WTC11 (cell line): ENCODE measurements at places on chromosomes 16 and 17. TPM values are rescaled to one million over a fixed set of nuclear protein-coding genes. Genes with fewer than 3 reads are reported as not detected.

DNA sequence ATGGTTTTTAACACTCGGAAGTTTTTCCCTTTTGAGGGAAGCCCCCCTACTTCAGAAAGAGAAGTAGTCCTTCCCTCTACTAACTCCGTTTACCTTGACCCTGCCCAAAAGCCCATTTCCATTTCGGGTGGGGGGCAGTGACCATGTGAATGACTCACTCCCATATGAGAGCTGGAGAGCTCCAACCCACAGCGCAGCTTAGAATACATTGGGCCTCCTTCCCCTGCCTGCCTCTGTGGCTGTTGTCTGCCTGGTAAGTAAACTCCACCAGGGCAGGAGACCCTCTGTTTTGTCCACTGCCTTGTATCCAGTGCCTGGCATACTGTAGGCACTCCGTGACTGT, 985 bp downstream of the SGSM2 start:
- H3K4me1 ChIP-seq = peaks cover 4% of the 10 kb centered on the region
- H3K27ac ChIP-seq = peak overlapping the region; percentile 70
- H3K4me3 ChIP-seq = peak overlapping the region; percentile 77
- no peaks in the 10 kb centered on the region for H3K27me3 ChIP-seq
- H3K36me3 ChIP-seq = peaks cover 9% of the 10 kb centered on the region

DNA sequence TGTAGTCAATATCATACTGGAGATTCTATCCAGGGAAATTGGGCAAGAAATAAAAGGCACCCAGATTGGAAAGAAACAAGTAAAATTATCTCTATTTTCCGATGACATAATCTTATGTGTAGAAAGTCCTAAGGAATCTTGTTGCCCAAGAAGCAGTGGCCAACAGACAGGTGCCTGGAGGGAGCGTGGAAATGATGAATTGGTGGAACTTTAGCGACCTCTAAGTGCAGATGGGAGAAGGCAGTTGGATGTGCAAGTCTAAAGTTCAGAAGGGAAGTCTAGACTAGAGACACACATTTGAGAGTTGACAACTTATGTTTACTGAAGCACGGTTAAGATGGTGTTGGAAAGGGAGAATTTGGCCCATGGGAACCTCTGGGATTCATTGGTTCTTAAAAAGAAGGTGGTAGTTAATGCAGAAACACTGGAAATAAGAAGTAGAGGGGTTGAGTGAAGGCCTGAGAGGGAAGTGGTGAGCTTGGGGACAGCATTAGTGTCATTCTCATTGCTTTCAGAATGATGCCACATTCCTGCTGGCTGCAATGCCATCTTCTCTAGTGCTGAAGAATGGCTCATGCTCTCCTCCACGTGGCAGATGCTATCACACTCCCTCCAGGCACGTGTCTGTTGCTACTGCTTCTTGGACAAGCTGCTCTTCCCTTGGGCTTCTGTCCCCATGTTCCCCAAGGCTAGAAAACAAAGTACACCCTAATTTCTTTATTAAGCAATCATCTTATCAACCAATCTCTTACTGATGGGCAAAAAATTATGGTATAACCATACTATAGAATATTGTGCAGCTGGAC, 24.0 kb downstream of the TAT start:
- H3K36me3 ChIP-seq = no peaks in the 10 kb centered on the region
- H3K27ac ChIP-seq = no peak overlapping the region
- no peaks in the 10 kb centered on the region for H3K4me1 ChIP-seq

- H3K27me3 ChIP-seq = no peaks in the 10 kb centered on the region
- no peak for DNase-seq
- no peak overlapping the region for H3K27ac ChIP-seq
- H3K4me3 ChIP-seq = no peak overlapping the region
Observed at GRCh38 chr16:73853968-73854367, 442.6 kb upstream of the PSMD7 start.

DNA sequence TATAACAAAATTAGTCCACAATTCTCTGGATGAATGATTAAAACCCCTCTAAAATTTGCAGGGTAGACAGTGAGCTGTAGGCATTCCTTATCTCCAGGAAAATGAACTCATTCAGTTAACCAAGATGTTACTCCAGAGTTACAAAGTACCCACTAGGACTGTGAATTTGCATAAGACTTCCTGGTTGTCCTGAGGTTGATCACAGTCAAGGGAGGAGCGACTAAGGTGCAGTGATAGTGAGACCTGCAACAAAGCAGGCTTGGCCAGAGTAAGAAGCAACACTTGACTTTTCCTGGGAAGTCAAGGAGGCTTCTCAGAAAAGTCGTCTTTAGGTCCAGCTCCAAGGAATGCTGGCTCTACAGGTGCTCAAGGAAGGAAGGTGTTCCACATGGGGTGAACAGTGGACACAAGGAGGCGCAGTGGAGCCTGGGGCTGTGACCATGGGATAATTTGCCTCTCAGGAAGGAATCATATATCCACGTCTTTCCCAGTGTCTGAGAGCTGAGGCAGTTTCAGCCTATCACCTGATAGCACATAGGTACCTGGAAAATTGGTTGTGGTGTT, 821.1 kb upstream of the EEF2KMT start:
- H3K36me3 ChIP-seq = peaks cover 78% of the 10 kb centered on the region
- no peak overlapping the region for H3K4me3 ChIP-seq
- no peak overlapping the region for H3K27ac ChIP-seq
- peaks cover 23% of the 10 kb centered on the region for H3K27me3 ChIP-seq

DNA sequence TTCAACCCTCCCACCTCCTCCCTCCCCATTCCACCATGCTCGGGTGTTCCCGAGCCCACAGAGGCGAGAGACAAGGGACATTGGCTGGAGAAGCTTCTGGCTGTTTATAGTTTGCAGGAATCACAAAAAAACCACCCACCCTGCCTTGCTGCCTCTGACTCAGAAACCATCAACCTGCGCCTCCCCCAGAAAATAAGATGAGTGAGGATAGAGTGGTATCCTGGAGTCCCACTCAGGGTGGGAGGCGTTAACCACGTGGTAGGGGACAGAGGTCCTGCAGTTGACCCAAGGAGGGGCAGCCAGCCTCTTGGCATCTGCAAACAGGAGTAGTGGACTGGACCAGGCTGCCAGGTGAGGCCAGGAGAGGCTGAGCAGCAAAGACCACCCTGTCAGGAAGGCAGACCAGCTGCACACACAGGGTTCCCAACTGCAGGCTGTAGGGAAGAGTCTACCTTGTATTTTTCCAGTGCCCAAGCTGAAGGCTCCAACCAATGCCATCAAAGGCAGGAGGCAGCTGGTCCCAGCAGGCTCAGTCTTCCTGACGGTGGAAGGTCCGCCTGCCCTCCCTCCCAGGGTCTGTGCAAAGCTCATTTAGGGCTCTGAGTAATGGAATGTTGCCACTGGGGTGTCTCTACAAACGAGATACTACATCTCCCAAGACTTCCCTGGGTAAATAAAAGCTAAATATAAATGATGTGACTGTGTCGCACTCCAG, 201.5 kb upstream of the TNRC6C start:
- H3K27ac ChIP-seq = no peak overlapping the region
- H3K4me3 ChIP-seq = no peak overlapping the region
- DNase-seq = no peak
- H3K36me3 ChIP-seq = no peaks in the 10 kb centered on the region
- H3K27me3 ChIP-seq = no peaks in the 10 kb centered on the region; the same call in 1 of the 2 replicates

DNA sequence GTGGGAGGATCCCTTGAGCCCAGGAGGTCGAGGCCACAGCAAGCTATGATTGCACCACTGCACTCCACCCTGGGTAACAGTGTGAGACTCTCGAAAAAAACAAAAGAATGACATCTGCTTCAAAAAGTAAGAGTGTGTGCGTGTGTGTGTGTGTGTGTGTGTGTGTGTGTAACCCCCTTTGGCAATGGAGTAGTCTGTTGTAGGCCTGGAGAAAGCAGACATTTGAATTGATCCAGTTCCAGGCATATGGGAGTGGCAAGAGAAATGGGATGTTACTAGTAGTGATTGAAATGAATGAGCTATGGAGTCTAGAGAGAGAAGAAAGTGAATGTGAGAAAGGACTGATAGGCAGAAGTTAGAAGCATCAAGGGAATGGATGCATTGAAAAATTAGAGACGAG, 9.9 kb downstream of the CASC3 start:
- H3K36me3 ChIP-seq = peaks cover 77% of the 10 kb centered on the region
- no peak for DNase-seq
- H3K4me1 ChIP-seq = no peaks in the 10 kb centered on the region
- H3K27me3 ChIP-seq = no peaks in the 10 kb centered on the region

DNA sequence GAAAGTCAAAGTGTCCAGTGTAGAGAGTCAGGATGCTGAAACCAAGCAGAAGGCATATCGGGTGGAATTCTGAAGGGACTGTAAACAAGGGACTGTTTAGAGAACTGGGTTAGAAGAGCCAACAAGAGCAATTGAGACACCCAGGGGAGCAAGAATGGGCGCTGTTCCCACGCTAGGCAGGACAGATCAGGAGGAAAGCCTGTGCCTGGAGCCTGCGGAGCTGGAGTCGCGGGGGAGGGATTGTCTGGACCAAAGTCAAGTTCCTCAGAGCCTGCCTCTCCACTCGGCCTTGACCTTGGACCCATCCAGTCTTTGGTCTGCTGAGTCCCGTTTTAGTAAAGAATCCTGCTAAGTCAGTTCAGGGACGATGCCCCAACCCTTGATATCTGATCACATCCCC, 14.7 kb upstream of the KLHL36 start:
- peaks cover 11% of the 10 kb centered on the region for H3K4me1 ChIP-seq
- no peaks in the 10 kb centered on the region for H3K36me3 ChIP-seq

GRCh38 chr16:67438824-67439393, 8.0 kb downstream of the HSD11B2 start:
- H3K4me3 ChIP-seq = no peak overlapping the region
- H3K27ac ChIP-seq = no peak overlapping the region
- H3K36me3 ChIP-seq = peaks cover 3% of the 10 kb centered on the region; the same call in 1 of the 2 replicates
- peaks cover 5% of the 10 kb centered on the region for H3K4me1 ChIP-seq

- H3K4me3 ChIP-seq = no peak overlapping the region
- DNase-seq = no peak
- peaks cover 32% of the 10 kb centered on the region for H3K4me1 ChIP-seq
Observed at GRCh38 chr17:50893183-50893993, 27.2 kb upstream of the TOB1 start.

DNA sequence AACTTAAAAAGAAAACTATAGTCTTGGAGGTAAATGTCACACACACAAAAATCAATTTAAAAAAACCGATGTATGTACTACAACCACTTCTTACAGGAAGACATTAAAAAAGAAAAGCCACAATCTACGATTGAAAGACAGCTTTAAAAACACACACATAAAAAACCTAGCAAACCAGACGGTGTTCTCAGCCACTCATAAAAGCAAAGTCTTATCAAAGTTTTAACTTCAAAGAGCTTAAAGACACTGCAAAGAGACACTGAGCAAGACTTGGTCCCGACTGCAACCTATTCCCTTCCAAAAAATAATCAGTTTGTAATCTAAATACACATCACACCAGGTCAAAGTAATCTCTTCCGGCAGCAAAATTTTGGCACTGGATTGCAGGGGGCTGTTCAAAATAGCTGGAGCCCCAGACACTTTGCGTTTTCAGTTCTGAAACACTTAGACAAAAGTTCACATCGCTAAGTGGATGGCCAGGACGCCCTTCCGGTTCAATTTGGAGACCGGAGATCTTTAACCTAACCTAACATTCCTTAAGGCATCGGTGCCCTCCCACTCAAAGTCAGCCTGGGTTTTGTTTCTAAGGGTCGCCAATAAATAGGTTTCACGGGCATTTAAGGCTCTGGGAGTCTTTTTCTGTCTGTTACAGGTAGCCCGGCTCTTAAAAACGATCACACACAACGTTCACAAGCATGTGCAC, 2.6 kb downstream of the ZCCHC14 start:
- H3K27ac ChIP-seq = 0 out of 2 replicates have a peak overlapping the region, but pooled peaks have one; percentile 13
- H3K4me1 ChIP-seq = peaks cover 50% of the 10 kb centered on the region
- no peak for DNase-seq
- no peaks in the 10 kb centered on the region for H3K27me3 ChIP-seq

DNA sequence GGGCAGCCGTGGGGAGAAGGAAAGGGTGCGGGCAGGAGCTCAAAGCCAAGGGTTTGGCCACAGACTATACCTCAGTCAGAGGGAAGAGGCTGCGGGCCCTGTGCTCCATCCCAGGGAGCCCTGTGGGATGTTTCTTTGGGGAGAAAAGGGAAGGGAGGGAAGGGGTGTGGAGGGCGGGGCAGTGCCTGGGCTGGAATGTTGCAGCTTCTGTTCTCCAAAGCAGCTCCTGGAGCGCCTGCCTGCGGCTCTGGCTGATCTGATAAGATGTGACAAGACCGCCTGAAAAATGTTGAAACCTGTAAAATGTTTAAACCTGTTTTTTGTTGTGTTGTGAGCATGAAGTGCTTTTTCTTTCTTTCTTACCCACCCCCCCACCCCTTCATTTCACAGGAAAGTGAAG, 32.8 kb downstream of the WNT3 start:
- peaks cover 13% of the 10 kb centered on the region for H3K36me3 ChIP-seq
- peaks cover 26% of the 10 kb centered on the region for H3K4me1 ChIP-seq
- H3K27ac ChIP-seq = no peak overlapping the region

GRCh38 chr16:87101903-87102302, 215.3 kb downstream of the C16orf95 start:
- no peak overlapping the region for H3K27ac ChIP-seq
- H3K27me3 ChIP-seq = no peaks in the 10 kb centered on the region; the same call in 1 of the 2 replicates
- no peak for DNase-seq
- H3K4me3 ChIP-seq = no peak overlapping the region
- no peaks in the 10 kb centered on the region for H3K36me3 ChIP-seq

DNA sequence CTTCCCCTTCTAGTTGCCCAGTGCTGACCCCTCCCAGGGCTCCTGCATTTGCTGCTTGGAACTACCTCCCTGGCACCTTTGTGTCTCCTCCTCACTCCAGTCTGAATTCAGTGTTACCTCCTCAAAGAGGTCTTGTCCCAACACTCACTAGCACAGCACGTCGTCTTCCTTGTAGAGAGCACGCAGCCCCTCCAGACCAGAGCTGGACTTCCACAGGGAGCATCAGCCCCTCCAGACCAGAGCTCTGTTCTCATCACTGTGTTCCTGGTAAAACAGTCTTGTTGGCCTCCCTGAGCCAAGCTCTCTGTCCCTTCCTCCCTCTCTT, 27.8 kb upstream of the MGAT5B start:
- peaks cover 51% of the 10 kb centered on the region for H3K4me1 ChIP-seq
- no peak overlapping the region for H3K27ac ChIP-seq
- no peaks in the 10 kb centered on the region for H3K36me3 ChIP-seq
- DNase-seq = no peak

DNA sequence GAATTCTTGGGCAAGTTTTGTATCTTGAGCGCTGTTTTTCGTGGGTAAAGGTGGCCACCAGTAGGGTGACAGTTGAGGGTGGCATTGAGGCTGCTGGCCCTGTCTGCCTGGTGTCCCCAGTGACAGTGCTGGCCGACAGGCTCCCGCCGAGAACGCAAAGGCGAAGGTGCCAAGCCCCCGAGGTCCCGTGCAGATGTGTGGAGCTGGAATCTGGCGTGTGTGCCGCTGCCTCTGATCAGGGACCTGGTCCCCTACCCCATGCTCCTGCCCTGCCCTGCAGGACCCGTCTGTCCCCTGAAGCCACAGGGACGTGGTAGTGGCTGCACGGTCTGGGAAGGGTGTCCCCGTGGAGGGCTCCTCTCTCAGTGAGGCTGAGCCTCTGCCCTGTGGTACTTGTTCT, 3.5 kb downstream of the UBE2I start:
- H3K36me3 ChIP-seq = peaks cover 37% of the 10 kb centered on the region
- H3K4me1 ChIP-seq = peaks cover 8% of the 10 kb centered on the region
- H3K4me3 ChIP-seq = no peak overlapping the region
- H3K27me3 ChIP-seq = no peaks in the 10 kb centered on the region

- H3K27me3 ChIP-seq = no peaks in the 10 kb centered on the region
- no peak for DNase-seq
- no peak overlapping the region for H3K4me3 ChIP-seq
- H3K4me1 ChIP-seq = peaks cover 17% of the 10 kb centered on the region
Observed at GRCh38 chr17:29054835-29055234, 11.9 kb downstream of the PIPOX start.

MARVELD3 gene
- total RNA-seq = 29.2 to 31.0 TPM (median 30.0 TPM) in 3 replicates

CD79B gene
- 3.0 to 3.5 TPM (median 3.2 TPM) in 3 replicates for total RNA-seq

TP53TG3F gene
- total RNA-seq = not detected in 3 replicates

KCNH4 gene
- total RNA-seq = 0.24 to 0.46 TPM (median 0.34 TPM) in 3 replicates

HYDIN gene
- 2.6 to 3.3 TPM (median 3.0 TPM) in 3 replicates for total RNA-seq

CLEC10A gene
- total RNA-seq = 0.18 TPM in 1 of 3 replicates, not detected in the others

NPW gene
- total RNA-seq = 15.2 to 28.6 TPM (median 22.0 TPM) in 3 replicates

C16orf96 gene
- 1.3 to 2.1 TPM (median 1.5 TPM) in 3 replicates for total RNA-seq

CD300E gene
- not detected in 3 replicates for total RNA-seq

GINS2 gene
- 35.5 to 38.4 TPM (median 38.0 TPM) in 3 replicates for total RNA-seq

PRAC2 gene
- total RNA-seq = 8.0 to 22.3 TPM (median 9.2 TPM) in 3 replicates
